ENCODE measurements at places on chromosomes 11 and 22. TPM values are rescaled to one million over a fixed set of nuclear protein-coding genes. Genes with fewer than 3 reads are reported as not detected.

PGA4 gene
- 19,705 TPM for polyA plus RNA-seq

MFRP gene
- polyA plus RNA-seq: not detected

ZBTB16 gene
- 19.1 TPM for polyA plus RNA-seq

DNA sequence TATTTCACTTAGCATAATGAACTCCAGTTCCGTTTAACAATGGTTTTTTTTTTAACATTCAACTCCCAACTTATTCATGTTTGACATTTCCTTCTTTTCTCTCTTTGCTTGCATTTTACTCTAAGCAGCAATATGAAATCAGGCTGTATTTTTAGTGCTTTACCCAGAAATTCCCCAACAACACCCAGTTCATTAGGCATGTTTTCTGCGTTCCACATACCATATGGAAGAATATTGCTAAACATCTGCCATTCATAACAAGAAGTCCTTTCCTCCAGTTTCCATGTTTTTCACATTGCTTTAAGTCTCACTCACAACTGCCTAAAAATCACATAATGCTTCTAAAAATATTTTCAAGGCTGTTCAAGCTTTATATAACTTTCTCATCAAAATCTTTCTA is 45.8 kb downstream of the PLAAT5 start:
- DNase-seq: no peak
